ENCODE measurements at places on chromosomes 5 and 9.

DNA sequence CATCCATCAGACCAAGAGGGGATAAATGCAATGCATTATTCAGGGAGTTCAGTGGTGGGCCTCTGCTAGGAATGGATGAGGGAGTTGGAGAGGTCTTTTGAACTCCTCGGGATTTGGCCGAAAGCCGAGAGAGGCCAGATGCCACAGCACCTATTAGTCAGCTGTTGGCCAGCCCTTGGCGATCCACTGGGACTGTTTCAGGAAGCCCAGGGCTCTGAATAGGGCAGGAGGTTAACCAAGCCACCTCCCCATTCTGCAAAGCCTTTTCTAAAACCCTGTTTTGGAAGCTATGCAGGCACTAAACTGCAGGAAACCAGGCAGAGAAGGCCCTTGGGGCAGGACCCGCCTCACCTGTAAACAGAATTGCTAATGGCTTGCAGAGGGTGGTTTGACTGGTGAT is 37.8 kb downstream of the ASTN2 start:
- DNase-seq = no peak

GRCh38 chr5:1883120-1883924 is 597 bp upstream of the IRX4 start:
- DNase-seq = no peak

GRCh38 chr5:172633403-172633970 is 7.6 kb upstream of the NEURL1B start:
- DNase-seq = no peak

- no peak for DNase-seq
Measured at GRCh38 chr9:6239048-6239461, 23.4 kb downstream of the IL33 start.

DNA sequence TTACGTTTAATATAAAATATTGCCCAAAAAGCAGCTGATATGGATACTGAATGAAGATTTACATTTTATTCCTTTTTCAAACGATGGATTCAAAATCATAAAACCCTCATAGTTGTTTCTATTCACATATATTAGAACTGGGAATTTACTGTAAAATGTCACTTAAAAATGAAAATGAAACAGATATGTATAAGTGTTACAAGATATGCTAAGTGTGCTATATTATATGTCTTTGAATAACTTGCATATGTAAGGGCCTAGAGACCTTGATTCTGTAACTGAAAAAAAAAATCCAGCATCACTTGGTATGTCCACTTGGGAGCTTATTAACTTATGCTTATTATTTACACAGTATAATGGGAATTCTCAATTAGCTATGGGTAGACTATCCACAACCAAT is 43.2 kb downstream of the RFX3 start:
- DNase-seq = no peak

GRCh38 chr9:36961051-36961450 is 73.0 kb downstream of the PAX5 start:
- DNase-seq = no peak

DNA sequence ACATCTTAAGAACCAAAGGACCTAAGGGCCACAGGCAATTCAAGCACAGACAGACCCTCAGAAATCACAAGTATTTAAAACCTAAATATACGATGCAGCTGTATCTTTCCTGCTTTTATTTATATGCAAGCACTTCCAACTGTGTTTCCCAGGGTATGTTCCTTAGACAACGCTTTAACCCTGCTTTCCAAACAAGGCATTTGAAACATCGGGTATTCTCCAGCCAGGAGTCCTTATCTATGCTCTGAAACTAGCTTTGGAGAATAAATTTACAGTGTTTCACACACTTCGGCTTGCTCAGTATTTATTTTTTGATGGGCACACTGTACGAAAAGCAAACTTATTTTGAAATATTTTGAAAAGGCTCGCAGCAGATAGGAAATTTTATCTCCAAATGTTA is 13.5 kb downstream of the NR6A1 start:
- no peak for DNase-seq

- no peak for DNase-seq
Measured at GRCh38 chr9:137243626-137244485, 2.8 kb downstream of the TUBB4B start.

DNA sequence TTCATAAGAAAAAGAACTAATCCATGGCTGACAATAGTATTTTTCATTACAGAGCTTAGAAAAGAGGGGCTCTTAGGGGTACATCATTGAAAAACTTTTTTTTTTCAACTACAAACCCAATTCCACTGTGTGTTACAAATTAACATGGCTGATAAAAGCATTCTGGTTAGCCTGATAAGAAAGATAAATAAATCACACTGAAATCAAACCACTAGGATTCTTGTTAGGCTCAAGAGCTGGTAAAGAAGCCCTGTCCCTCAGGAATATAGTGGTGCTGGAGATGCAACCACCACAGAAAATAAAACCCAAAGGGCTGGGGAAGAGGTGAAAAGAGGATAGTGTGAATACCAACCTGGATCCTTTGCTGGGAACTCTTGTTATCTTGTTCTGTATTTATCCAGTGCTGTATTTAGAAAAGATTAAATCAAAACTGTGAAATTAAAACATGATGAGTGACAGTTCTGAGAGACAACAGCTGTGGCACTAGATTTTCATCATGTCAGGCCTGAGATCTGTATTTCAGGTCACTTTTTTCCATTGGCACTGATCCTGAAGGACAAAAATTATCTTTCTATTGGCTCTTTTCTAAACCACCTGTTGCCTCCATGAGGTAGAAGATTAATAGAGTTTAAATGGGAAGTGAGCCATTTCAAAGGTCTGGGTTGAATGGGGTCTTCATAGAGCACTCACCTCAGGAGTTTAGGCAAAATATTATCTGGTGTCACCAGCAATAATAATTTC is 118.6 kb downstream of the ARRDC3 start:
- no peak for DNase-seq

DNA sequence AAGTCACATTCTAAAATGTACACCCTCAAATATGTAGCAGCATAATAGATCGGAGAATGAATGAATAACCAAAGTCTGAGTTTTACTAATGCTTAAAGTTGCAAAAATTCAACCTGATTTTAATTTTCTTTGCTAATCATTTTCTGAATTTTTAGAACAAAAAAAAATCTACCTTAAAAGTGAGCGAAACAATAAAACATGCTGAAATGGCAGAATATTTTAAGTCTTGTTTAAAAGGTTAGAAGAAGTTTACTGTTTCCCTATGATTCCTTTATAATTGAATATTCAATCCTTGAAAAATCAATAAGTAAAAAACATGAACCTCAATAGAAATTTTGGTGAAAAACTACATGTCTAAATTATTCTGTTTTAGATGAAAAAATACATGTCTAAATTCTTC is 27.1 kb upstream of the ZNF462 start:
- no peak for DNase-seq

GRCh38 chr9:133758228-133758627 is 20.1 kb upstream of the SARDH start:
- no peak for DNase-seq

DNA sequence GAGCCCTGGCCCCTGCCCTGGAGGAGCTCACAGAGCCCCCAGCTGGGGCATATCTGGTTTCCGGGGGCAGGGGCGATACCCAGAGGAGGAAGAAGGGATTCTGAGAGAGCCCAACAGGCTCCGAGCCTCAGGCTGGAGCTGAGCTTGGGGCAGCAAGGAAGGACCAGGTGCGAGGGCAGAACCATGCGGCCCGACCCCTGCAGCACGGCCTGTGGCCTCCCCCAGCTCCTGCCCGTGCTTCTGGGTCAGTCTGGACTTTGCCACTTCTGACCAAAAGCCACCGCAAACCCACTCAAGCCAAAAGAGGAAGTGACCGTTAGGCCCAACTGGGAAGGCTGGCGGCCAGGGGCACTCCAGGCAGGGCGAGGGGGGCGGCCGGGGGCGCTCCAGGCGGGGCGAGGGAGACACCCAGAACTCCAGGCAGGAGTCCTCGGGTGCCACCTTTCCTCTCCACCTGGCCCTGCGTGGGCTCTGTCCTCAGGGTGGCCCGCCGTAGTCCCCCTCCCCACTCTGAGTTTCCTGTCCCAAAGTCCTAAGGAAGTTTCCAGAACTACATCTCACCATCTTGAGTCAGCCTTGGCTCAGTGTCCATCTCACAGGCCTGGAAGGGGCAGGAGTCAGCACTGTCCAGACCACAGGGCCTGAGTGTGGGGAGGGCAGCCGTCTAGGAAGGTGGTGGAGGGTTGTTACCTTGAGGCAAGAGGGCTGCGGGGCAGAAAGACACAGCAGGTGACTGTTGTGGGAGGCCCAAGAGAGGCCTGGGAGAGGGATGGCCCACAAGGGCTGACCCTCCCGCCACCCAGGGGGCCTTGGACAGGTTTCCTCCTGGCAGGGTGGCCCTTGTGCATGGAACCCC is 946 bp upstream of the LTC4S start:
- DNase-seq = no peak

GRCh38 chr5:56959326-56959725 is 7.4 kb upstream of the MIER3 start:
- no peak for DNase-seq

GRCh38 chr5:134003817-134004625 is 754 bp downstream of the VDAC1 start:
- DNase-seq = peak; percentile 58

- DNase-seq = no peak
Measured at GRCh38 chr5:175837171-175837699, 34.1 kb upstream of the CPLX2 start.

DNA sequence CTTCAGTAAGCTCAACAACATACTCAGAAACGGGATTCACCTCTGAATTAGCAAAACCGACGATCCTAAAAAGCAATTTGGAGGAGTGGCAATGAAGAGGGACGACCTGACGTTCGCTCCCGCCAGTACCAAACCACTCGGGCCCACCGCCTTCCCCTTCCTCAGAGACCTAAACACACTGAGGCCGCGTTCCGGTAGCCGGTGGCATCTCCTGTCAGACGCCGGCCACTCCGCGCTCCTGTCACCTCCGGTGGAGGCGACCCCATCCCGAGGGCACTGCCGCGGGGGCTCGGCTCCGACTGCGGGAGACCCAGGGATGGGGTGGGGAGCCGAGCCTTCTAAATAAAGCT is 617 bp downstream of the PPP6C start:
- peak; percentile 34 for DNase-seq

- DNase-seq = no peak
Measured at GRCh38 chr9:93097511-93098201, 1.6 kb downstream of the CARD19 start.

DNA sequence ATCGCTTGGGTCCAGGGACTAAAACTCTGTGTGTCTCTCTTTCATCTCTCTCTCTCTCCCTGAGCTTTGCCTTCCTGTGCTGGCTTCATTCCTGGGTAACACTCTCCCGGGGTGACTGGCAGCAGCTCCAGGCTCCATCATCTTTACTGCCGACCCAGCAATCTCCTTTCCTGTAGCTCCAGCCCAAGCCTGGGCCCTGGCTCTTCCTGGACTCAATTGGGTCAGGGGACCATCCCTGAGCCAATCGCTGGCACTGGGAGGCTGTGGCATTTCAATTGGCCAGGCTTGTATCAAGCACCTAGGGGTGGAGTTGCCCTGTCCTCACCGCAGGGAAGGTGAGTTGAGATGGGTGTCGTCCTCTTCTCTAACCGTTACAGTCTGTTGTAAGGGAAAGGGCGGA is 31.9 kb downstream of the FAM240B start:
- DNase-seq = no peak

- DNase-seq = no peak
Measured at GRCh38 chr5:104080646-104081175, 518.1 kb upstream of the NUDT12 start.

DNA sequence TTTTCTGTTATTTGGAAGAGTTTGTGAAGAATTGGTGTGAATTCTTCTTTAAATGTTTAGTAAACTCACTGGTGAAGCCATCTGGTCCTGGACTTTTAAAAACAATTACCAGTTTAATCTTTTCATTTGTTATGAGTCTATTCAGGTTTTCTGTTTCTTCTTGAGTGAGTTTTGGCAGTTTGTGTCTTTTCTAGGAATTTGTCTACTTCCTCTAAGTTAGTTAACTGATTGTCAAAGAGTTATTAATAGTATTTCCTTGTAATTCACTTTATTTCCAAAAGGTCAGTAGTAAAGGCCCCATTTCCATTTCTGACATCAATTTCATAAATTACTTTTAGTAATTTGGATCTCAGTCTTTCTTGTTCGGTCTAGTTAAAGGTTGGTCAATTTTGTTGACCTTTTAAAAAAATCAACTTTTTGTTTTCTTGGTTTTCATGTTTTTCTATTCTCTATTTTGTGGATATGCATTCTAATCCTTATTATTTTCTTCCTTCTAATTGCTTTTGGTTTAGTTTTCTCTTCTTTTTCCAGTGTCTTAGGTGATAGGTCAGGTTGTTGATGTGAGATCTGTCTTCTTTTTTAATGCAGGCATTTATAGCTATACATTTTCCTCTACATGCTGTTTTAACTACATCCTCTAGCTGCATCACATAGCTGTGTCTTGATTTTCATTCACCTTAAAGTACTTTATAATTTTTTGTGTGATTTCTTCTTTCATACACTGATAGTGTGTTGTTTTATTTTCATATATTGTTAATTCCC is 7.3 kb upstream of the SMIM3 start:
- DNase-seq = no peak

DNA sequence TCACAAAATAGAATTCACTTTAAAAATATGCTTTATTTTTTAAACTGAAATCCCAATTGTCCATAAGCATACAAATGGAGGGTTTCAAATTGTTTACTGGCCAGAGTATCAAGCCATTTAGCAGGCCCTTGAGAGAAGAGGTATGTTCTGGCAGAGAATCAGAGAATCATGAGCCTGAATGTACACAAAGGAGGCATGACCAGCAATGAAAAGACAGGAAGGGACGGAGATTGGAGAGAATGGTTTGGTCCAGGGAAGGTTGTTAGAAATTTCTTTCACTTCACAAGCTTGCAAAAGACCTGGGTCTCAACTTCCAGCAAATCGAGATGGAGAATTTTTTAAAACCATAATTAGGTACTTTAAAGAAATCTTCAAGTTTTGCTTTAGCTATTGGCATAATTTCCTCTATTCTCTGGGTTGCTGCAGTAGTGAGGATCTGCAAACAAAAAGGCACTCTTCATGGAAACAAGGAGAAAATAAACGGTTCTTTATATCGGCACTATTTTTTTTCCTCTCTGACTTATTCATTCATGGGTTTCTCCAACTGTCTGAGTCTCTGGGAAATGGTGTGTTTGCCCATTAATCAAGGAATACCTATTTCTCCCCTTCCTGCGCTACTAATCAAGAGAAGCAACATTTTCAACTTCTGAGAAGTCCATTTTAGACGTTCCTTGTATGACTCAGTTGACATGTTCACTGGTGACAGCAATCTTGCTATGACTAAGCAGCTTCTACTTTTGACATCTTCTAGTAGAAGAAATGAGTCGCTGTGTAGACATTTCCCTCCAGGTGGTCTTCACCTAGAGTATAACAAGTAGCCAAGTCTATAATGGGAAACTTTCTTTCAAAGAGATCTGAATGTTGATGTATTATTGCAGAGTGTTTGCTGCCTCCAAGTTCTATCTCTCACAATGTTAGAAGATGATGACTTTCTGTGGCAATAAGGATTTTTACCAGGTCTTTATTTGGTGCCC is 23.1 kb upstream of the ERCC6L2 start:
- DNase-seq = no peak

GRCh38 chr5:95682891-95683290 is at the start of gene SPATA9:
SPATA9 (minus strand) TSS chr5:95682991; CDS start chr5:95682854, 137 bp downstream.
- no peak for DNase-seq

DNA sequence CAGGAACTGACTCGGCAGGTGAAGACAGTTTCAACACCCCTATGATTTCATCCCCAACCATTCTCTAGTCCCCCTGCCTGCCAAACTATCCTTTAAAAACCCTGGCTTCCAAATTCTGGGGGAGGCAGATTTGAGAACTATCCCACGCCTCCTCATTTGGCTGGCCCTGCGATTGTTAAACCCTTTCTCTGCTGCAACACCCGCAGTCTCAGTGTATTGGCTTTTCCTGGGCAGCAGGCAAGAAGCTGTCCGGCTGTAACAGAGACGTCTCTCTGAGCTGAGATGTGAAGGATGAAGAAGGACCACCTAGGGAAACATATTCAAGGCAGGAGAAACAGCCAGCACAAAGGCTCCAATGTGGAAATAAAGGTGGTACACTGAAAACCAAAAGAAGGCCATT is 6.6 kb downstream of the ST6GALNAC6 start:
- no peak for DNase-seq
